ENCODE measurements at places on chromosomes 1 and 21.

GRCh38 chr1:19377812-19378718 is 65.9 kb downstream of the SLC66A1 start:
- DNase-seq = peak; percentile 35

GRCh38 chr1:1760345-1760650 is 18.0 kb downstream of the NADK start:
- no peak for DNase-seq

DNA sequence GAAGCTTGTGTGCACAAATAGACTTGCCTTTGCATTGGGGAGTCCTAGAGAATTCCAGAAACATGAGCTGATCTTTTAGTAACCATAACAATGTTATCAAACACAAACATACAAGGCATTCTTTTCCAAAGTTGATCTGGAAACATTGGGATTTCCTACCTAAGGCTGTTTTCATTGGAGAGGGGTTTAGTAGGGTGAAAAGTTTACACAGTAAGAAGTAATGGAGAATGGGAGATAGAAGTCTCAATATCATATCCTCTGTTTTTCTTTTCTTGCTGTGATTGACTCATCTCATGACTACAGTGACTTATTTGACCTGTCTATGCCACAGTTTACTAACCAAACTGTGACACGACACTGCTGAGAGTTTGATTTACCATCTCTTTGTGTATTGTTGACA is 65.6 kb upstream of the PLA2G4A start:
- DNase-seq = no peak

DNA sequence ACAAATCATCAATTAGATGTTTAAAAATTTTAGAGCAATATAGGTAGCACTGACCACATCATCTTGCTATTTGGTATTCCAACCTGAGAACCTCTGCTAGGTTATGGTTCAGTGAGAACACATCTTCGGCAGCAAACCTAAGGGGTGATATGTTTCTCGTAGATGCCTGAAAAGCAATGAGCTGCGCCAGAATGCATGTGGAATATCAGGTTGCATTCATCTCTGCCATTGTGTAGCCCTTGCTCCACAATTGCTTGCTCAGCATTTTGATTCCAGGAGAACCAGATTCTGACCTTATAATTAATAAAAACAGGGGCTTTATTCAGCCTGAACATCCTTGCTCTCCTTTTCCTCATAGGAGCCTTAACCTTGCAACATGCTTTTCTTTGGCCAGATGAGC is 408.1 kb downstream of the USH2A start:
- DNase-seq = no peak

GRCh38 chr1:216186816-216187215 is 236.4 kb downstream of the USH2A start:
- no peak for DNase-seq

DNA sequence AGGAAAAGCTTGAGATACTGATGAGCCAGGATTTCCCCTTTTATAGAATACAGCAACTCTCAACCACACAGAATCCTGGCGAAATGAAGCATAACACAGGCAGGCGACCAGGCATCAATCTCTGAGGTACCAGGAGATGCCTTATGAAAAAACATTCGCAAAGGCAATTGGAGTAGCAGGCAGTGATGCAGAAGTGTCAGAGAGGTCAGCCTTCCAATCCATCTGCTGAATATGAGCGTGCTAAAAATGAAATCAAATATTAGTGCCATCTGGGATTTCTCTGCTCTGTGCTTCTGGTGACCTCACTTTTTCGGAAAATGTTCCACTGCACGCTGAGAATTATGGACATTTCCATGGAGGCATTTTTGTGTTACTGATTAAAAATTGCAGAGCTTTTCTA is 258.8 kb downstream of the VAV3 start:
- DNase-seq = no peak

GRCh38 chr1:55673416-55673815 is 458.3 kb upstream of the USP24 start:
- DNase-seq = no peak

DNA sequence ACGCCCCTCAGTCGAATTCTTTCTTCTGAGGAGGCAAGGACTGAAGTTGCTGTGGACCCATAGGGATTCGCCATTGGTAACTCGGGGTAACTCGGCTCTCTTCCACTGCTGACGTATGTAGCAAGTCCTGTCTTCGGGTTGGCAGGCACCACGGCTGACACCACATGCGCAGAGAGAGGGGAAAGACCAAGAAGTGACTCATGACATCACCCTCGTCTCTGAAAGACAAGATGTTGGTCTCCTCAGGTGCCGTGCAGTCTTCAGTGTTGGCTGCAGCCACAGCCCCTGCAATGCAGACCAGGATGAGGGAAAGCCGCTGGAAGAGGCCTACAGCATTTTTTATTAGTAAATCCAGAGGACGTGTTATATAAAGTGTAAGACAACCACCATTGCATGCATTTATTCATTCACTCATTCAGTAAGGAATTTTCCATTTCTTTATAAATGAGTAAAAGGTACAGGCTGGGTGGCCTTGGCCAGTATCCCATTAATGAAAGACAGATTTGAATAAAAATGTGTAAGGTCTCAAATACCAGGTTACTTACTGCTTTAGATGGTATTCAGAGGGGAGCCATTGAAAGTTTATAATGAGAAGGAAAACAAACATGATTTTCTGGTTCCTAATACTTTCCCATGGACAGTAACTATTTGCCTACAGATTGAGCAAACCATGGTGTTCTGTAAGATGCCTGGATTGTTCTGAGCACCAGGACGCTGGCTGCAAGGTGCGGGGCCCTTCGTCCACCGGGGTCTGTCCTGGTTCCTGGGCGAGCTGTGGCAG is 50.7 kb upstream of the IRF2BP2 start:
- DNase-seq = no peak

DNA sequence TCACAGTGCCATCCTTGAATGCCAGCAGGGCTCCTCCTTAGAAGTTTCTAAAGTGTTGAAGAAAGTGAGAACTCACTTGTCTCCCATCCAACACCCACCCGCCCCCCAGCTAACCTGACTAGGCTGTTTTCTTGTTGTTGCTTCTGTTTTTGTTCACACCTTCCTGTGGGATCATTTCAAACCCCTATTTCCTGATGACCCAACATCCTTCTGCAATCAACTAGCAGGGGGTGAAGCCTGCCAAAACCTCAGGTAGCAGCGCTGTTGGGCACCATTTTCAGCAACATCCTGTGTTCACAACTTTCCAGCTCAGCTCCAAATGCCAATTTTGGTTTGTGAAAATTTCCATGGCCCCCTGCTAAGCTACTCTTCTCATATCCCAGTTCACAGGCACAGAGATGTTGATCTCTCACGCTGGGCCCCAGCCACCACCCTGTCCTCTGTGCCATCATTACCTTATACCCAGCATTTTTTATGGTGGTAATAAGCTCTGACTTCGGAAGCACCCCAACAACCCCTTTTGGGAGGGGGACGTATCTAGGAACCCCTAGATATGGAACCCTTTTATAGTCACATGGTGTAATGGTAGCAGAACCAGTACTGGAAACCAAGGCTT is 41.4 kb downstream of the CDC7 start:
- DNase-seq = no peak

DNA sequence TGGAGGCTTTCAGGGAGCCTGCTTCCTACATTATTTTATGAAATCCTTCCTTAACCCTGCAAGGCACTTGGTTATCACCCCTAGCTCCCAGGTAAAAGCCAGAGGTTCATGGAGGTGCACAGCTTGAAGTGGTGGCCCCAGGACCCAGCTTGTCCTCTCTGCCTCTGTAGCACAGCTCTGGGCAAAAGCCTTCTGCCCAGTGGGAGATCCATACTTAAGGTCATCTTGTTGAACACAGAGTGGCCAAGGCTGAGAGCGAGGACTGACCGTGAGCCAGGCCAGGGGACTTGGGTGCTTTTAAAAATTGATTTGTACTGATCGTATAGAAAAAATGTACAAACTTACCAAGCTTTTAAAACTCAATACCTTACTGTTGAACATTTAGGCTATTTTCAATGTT is 33.4 kb downstream of the KCNA2 start:
- no peak for DNase-seq

- DNase-seq = no peak
Observed at GRCh38 chr21:41568606-41569385, 60.8 kb upstream of the TMPRSS2 start.

GRCh38 chr1:21933397-21934248 is 3.5 kb downstream of the HSPG2 start:
- no peak for DNase-seq

- no peak for DNase-seq
Observed at GRCh38 chr1:211724687-211725196, 49.3 kb upstream of the NEK2 start.

Measured in stimulated activated CD4-positive, alpha-beta T cell treated with anti-CD3 and anti-CD28 coated beads, Interleukin-1b, Interleukin-23, amount 100 ng/mL, for 48 hours (primary cell).